ENCODE measurements at places on chromosomes 7 and 10.

DNA sequence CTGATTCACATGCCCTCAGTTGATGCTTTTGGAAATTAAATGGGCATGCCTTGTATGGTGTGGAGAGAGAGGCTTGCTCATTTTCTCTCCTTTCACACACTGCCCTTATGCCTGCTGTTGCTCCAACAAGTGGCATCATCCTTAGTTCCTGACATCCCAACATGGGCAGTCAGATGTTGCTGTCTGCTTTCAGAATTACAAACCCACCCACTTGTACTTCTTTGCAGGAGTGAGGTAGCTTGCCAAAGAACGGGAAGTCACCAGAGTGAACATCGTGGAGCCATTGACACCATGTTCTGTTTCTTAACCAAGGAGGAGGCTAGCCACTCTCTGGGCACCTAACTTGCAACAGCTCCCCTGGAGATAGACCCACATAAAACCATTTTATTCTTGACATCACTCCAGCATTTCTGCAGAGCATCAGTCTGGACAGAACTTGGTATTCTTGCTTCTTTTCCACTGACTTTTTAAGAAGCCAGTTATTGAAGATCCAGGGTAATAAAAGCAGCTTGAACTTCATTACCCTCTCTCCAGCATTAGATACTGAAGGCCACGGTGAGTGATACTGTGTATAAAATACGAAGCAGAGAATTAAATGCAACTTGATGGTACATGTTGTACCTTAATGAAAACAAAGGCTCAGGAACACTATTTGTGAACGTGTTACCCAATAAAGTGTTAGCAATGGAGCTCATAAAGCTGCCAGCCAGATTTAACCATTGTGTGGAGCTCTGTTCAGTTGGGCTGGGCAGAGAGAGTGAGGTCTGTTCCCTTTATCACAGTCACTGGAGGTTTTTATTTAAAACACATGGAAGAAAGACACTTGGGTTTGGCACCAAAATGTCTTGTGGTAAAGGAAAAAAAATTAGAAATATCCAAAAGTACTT, 195.8 kb upstream of the HABP2 start:
- DNase-seq = no peak

- no peak for DNase-seq
These were observed 9.2 kb downstream of the ITIH5 start for GRCh38 chr10:7657552-7657951.

DNA sequence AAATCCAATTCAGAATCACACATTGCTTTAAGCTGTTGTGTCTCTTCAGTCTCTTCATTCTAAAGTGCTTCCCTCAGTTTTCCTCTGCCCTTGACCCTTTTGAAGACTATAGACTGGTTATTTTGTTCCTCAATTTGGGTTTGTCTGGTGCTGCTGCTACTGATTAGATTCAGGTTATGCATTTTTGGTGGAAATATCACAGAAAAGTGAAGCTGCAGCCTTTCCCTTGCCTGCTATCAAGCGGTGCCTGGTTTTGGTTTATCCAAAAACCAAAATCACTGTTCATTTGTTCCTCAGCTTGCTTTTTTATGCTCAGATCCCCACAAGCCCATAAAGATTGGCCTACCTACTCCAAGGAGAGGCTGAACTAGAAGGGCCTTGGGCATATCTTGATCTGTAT, 55.2 kb downstream of the ELMO1 start:
- DNase-seq = no peak

- no peak for DNase-seq
These were observed 113.4 kb upstream of the NPSR1 start for GRCh38 chr7:34544621-34545020.

DNA sequence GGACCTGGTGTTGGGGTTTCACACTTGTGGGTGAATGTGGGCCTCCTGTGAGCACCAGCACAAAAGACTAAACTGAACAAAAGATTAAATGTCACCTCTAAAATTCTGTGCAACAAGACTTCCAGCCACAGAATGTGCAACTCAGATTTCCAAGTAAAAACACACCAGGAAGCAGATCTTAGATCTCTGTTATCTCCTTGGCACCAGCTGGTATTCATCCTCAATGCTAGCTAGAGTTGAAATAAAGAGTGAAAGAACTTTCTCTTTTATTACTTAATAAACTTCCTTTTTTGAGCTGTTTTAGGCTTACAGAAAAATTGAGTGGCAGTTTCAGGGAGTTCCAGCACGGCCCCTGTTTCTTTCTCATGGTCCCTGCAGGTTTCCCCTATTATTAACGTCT, 40.2 kb downstream of the EGFR start:
- no peak for DNase-seq

- no peak for DNase-seq
These were observed 950.7 kb upstream of the PHF14 start for GRCh38 chr7:10022957-10023356.

GRCh38 chr10:69647126-69647525, 17.1 kb downstream of the FAM241B start:
- no peak for DNase-seq

DNA sequence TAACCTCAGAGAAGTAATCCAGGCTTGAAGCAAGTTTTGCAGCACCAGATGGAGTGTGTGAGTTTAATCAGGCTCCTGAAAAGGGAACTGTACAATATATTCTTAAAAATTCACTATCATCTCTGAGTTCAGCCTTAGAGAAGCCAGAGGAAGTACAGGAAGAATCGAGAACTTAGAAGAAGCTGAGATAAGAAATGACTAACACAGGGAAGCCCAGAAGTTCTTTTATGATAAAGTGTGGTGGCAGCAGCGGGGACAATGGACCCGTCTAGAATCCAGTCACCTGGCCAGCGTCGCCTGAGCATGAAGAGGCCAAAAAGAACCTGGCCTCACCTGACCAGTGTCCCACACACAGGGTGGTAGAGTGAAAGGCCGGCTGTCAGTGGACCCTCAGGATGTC, 161.0 kb downstream of the USP6NL start:
- no peak for DNase-seq

GRCh38 chr10:89373916-89374711, 3.7 kb upstream of the IFIT1B start:
- no peak for DNase-seq

- no peak for DNase-seq
These were observed 125.7 kb upstream of the ZNF438 start for GRCh38 chr10:31157123-31158010.

GRCh38 chr7:101177644-101178043, 2.4 kb downstream of the NAT16 start:
- DNase-seq = no peak

GRCh38 chr10:1374511-1375345, 318.5 kb downstream of the WDR37 start:
- no peak for DNase-seq

DNA sequence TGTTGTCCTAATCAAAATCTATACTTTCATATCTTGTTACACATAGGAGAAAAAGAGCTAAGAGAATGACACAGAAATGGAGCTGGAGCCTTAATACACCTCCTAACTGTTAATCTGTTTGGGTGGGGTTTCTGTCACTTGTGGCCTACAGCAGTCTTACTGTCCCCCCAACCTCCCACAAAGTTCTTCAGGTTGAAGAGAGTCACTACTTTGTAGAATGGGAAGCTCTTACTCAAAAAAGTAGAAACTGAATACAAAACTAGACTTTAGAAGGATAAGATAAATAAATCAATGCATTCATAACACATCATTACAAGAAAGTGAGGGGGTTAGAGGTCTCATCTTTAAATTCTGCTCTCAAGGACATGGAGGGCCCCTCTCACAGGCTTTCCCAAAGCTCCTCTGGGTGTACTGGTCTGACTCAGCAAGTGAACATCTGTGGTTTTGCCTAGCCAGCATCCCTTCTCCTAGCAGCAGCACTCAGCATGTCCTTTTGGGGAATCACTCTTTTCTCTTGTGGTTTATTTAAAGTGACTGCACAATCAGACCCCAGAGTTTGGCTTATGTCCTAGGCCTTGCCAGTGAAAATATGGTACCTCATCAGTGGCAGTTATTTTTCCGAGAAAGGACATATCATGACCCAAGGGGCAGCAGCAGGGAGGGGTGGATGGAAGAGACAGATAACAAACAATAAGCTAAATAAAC, 2.0 kb upstream of the BLVRA start:
- DNase-seq = no peak

GRCh38 chr7:140640727-140641523, at the start of gene DENND2A:
Gene DENND2A (minus strand): TSS chr7:140640813. CDS start chr7:140602397, 38,416 bp downstream.
- no peak for DNase-seq

Measured in T-helper 22 cell (primary cell).